ENCODE measurements at places on chromosomes 12 and 14. TPM values are rescaled to one million over a fixed set of nuclear protein-coding genes. Genes with fewer than 3 reads are reported as not detected.

DNA sequence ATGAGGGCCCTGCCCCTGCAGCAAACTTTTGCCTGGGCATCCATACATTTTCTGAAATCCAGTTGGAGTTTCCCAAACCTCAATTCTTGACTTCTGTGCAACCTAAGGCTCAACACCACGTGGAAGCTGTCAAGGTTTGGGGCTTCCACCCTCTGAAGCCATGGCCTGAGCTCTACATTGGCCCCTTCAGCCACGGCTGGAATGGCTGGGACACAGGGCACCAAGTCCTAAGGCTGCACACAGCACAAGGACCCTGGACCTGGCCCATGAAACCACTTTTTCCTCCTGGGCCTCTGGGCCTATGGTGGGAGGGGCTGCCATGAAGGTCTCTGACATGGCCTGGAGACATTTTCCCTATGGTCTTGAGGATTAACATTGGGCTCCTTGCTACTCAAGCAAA lies 266.3 kb downstream of the LRIG3 start:
- no peak for DNase-seq

DNA sequence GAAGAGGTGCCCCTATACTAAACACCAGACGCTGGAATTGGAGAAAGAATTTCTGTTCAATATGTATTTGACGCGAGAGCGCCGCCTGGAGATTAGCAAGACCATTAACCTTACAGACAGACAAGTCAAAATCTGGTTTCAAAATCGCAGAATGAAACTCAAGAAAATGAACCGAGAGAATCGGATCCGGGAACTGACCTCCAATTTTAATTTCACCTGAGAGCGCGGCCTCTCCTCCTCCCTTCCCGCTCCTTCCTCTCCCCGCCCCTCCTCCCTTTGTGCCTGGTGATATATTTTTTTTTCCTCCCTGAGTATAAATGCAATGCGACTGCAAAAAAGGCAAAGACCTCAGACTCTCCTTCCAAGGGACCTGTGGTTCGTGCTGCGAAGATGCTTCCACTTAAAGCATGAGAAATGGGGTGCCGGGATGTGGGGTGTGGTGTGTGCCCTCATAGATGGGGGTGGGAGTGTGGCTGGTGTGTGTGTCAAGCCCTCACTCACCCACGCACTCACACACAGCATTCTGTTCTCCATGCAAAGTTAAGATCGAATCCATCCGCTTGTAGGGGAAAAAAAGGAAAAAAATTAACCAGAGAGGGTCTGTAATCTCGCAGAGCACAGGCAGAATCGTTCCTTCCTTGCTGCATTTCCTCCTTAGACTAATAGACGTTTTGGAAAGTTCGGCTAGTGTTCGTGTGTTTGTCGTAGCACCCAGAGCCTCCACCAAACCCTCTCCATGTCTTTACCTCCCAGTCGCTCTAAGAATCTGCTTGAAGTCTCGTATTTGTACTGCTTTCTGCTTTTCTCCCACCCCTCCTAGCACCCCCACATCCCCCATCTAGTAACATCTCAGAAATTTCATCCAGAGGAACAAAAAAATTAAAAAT lies 4.5 kb downstream of the HOXC10 start:
- DNase-seq = no peak

- DNase-seq = no peak
These were observed 113.3 kb upstream of the SOX5 start for GRCh38 chr12:24062642-24063245.

GRCh38 chr12:6534945-6535696 lies 804 bp downstream of the GAPDH start:
- DNase-seq = peak; percentile 68

The MMP17 gene
- 0.45 TPM for total RNA-seq

DNA sequence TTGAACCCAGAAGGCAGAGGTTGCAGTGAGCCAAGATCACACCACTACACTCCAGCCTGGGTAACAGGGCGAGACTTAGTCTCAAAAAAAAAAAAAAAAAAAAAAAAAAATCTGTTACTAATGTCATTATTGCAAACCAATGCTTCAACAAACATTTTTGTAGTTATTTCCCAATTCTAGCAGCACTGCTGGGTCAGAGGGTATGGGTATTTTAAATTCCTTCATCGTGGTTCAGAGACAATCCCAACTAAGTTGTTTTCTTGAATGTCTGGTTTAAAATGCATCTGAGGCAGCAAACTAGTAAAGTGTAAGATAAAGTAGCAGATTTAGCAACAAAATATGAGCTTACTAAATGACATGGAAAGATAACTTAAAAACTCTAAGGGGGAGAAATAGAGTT lies 65.6 kb downstream of the FERMT2 start:
- no peak for DNase-seq

DNA sequence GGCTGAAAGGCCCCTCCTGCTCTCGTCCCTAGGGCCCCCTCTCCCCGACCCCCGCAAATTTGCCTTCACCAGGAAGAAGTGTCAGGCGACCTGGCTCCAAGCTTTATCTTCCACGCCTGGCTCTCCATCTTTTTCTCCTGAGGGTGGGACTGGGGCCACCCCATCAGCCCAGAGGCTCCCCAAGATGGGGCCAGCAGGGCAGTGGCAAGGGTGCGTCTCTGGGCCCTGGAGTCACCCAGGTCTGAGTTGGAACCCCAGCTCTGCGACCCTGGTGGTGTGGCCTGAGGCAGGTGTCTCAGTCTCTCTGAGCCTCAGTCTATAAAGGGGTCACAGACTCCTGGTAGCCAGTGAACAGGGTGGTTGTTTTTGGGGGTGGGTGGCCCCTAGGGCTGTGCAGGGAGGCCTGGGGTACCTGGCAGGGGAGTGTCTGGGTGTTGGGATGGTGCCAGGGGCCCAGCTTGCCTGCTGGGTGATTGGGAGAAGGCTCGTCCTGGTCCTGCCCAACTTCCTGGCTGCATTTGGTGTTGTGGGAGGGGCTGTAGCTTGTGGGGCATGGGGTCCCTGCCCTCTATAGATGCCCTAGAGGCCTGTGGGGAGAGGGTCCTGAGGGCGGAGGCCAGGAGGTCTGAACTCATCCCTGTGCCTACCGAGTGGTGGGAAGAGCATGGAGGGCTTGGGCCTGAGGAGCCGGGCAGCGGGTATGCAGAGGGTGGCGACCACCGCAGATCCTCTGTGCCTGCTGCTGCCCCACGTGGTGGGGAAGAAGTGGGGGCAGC lies 7.6 kb downstream of the KIF26A start:
- peak; percentile 14 for DNase-seq
